Natural killer cell treated with Interleukin-12 subunit alpha and Interleukin-12 subunit beta and Interleukin-15 and Interleukin-18, amount 100 ng/mL, for 72 hours (primary cell): ENCODE measurements at places on chromosomes 13 and 19.
A peak's percentile ranks its signal among the peaks of the same experiment; 100 is the strongest.

DNA sequence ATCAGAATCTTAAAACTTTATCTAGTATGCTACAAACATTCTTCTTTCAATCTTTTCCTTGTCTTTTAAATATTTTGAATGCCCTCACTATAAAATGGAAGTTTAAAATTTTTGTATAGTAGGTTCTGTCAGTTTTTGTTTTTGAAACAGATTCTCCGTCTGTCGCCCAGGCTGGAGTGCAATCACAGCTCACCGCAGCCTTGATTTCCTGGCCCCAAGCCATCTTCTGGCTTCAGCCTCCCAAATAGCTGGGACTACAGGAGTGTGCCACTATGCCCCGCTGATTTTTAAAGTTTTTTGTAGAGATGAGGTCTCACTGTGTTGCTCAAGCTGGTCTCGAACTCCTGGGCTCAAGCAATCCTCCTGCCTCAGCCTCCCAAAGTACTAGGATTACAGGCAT lies 20.7 kb downstream of the PHF11 start:
- DNase-seq, result no peak

DNA sequence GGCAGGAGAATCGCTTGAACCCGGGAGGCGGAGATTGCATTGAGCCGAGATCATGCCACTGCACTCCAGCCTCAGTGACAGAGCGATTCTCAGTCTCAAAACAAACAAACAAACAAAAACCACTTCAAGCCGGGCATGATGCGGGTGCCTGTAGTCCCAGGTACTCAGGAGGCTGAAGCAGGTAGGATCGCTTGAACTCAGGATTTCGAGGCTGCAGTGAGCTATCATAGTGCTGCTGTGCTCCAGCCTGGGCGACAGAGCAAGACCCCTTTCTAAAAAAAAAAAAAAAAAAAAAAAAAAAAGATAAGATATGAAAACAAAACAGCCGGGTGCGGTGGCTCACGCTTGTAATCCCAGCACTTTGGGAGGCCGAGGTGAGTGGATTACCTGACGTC lies 12.9 kb downstream of the PPP1R14A start:
- DNase-seq, result no peak

- no peak for DNase-seq
Measured at GRCh38 chr19:362683-363082, 18.1 kb upstream of the MIER2 start.

DNA sequence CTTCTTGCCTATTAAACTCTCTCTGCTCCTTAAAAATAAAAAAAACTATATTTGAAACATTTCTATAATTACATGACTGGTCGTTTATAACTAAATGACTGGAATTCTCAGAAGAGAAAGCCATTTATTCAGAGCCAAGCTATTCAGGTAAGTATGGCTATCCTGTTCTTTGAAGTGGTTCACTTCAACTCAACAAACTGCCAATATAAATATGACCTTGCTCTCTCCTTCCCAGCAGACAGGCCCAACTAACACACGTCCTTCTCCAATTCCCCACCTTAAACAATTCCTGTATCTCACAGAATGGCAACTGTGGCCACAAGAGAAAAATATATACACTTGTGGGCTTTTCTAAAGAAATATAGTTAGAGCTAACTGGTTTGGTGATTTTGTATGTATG lies 153.9 kb downstream of the MIPEP start:
- DNase-seq, result no peak

- DNase-seq, result no peak
Measured at GRCh38 chr13:24502533-24503378, 9.8 kb downstream of the PARP4 start.

DNA sequence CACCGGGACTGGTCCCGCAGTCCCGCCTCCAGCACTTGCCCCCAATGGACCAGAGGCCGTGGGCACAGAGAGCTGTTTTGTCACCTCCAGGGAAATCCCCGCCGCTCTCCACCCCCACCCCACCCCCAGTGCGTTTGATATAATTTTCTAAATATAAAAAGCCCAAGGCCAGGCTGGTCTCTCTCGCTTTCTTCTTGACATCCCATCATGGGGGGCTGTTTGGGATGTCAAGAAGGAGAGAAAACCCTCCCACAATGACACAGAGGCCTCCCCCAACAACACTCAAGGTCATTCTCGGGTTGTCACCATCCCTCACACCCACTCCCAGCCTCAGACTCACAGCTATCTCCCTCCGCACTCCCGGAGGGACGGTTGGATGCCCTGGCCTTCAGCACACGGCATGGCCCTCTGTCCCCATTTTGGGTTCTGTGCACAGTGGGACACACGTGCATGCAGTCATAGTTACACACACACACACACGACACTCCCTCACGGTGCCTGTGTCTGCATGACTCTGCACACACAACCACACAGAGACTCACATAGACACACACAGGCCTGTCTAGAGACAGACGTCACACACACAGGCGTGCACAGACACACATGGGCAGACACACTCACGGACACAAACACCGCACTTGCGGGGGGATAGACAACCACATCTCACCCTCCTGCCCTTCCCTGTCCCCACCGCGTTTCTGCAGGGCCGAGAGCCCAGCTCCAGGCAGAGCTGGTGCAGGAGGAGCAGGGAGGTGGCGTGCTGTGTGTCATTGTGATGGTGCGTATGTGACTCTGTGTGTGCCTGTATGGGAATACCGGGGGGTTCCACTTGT lies 4.8 kb upstream of the NFIC start:
- DNase-seq, result no peak

DNA sequence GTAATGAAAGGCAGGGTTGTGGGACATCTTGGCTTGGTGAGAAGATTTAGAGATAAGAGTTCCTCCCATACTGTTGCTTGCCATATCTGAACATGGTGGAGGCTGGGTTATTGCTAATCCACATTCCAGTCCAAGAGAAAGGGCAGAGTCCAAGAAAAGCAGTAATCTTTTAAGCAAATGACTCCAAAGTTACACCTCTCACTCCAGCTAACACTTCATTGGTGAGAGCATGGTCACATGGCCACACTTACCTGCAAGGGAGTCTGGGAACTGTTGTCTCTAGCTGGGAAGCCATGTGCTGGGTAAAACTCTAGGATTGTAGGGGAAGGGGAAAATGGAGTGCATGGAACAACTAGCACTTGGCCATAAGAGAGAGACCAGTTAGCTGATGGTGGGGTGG lies 5.6 kb downstream of the C19orf81 start:
- DNase-seq, result no peak

DNA sequence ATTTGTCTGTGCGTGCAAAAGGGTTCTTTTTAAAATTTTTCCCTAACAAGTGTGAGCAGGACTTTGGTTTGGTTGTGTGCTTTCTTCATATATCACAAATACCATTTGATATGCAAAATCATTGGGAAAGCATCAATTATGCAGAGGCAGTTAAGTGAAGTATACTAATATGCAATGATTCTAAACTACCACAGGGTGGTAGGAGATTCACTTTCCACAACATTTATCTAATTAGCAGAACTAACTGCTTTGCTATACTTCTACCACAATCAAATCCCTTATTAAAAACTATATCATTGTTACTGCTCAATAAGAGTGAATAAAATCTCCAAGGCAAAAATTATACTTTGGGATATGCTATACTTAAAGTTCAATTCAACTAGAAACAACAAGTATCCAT lies 2738.9 kb upstream of the PCDH20 start:
- DNase-seq, result no peak

GRCh38 chr19:13079542-13079986 lies 23.1 kb downstream of the LYL1 start:
- no peak for DNase-seq

DNA sequence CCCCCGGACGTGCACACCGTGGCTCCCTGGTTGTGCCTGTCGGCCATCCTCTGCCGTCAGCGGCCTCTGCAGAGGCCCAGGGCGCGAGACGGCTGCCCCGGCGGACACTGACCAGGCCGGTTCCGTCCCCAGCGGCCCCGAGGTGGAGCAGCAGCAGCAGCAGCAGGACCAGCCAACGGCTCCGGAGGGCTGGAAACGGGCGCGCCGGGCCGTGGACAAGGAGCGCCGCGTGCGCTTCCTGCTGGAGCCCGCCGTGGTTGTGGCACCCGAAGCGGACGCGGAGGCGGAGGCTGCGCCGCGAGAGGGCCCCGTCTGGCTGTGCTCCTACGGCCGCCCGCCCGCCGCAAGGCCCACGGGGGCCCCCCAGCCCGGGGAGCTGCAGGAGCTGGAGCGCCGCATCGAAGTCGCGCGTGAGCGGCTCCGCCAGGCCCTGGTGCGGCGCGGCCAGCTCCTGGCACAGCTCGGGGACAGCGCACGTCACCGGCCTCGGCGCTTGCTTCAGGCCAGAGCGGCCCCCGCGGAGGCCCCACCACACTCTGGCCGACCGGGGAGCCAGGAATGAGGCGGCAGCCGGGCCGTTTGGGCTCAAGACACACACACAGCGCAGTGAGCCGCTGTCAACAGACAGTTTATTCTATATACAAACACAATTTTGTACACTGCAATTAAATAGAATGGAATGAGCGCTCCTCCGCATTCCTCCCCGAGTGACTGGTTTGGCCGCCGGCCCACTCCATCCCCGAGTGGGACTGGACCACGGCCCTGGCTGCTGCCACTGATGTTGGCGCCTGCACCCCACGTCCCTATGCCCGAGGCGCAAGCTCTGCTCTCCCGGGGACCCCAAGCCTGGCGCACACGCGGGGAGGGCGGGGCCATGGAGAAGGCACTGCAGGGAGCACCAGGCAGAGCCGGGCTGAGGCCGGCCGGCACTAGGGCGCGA lies 9.1 kb downstream of the GRIN3B start:
- no peak for DNase-seq

GRCh38 chr13:114244637-114245036 lies 9.9 kb downstream of the CDC16 start:
- no peak for DNase-seq

- DNase-seq, result no peak
Measured at GRCh38 chr19:4594201-4594600, 34.7 kb upstream of the SEMA6B start.

DNA sequence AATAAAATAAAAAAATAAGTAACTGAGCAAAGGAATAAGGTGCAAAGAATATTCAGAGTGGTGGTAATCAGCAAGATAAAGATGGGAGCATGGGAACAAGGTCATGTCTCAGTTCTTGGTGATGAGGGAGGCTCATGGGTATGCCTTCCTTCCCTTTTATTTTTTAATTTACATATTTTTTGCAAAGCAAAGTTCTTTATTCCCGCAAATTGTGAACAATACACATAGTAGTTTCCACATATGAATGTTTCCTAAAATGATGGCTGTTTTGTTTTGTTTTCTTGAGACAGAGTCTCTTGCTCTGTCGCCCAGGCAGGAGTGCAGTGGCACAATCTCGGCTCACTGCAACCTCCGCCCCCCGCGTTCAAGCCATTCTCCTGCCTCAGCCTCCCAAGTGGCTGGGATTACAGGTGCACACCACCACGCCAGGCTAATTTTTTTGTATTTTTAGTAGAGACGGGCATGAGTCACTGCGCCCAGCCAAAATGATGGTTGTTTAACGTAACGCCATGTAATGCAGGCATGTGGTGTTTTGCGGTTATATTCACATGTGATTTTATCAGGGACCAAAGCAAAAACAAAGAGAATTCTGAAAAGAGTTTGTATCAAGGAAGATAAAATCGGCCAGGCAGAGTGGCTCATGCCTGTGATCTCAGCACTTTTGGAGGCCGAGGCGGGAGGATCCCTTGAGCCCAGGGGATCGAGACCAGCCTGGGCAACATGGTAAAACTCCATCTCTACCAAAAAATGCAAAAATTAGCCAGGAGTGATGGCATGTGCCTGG lies 4.5 kb upstream of the ADGRE2 start:
- DNase-seq, result no peak

DNA sequence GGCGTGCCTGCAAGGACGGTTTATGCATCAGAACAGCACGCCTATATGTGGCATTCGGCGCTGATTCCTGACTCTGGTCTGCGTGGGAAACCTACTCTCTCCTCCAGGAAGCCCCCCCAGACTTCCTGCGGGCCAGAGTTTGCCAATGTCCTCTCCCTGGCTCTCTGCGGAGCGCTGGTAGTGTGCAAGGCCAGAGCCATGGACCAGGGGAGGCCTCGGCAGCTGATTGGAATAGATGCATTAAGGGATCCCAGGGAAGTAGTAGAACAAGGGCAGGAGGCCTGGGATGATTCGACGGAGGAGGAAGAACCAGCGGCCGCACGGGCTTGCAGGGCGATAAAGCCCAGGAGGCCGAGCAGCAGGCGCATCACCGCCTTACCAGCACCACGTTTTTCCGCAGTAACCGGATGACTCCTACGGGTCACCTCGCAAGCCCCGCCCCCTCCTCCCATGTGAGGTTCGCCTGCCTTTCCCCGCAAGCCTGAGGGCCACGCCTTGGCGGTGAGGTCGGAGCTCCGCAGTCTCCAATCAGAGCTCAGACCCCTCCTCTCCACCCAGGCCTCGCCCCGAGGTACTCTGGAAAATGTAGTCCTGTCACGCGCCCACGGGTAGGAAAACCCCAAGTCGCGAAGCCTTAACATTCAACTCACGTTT lies 5.0 kb downstream of the CLEC11A start:
- DNase-seq, result peak; percentile 83

GRCh38 chr19:37855098-37855497 lies 51.3 kb downstream of the WDR87 start:
- no peak for DNase-seq

DNA sequence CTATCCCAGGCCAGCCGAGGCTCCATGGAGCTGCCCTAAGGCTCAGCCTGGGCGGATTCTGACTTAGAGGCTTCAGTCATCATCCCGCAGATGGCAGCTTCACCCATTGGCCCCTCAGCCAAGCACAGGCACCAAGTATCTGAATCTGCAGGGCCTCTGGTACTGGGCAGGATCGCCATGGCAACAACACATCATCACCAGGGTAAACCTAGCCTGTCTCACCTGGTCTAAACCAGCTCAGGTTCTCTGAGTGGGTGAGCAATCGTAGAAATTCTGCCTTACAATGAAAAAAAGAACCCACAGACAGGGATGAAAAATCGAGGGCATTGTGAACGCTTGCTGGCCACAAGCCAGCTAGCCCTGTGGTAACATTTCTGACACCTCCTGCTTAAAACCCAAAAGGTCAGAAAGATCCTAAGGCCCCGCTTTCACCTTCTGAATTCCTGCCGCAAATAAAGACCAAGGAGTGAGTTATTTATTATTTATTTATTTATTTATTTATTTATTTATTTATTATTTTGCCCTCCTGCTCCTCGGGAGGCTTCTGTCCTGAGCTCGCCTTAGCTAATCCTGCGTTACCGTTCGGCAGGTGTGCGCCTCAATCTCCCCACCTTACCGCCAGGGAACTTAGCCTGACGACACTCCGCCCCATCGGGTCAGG lies 12.0 kb upstream of the CEACAM21 start:
- no peak for DNase-seq

DNA sequence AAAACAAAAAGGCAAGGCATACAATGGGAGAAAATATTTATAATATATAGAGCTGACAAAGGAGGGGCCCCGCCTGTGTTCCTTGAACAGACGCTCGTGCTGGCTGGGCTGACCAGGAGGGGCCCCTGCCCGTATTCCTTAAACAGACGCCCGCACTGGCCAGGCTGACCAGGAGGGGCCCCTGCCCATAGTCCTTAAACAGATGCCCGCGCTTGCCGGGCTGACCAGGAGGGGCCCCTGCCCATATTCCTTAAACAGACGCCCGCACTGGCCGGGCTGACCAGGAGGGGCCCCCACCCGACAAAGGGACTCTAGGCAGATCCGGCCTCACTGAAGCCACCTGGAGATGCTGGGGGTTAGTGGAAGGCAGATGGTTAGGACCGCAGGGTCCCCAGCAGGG lies 9.3 kb downstream of the ADPRHL1 start:
- no peak for DNase-seq
